ENCODE measurements at places on chromosomes 5 and 9.

GRCh38 chr5:157650991-157651611, 1.1 kb downstream of the SOX30 start:
- no peak overlapping the region for H3K27ac ChIP-seq
- peaks cover 14% of the 10 kb centered on the region for H3K36me3 ChIP-seq
- DNase-seq = no peak
- H3K4me1 ChIP-seq = peaks cover 10% of the 10 kb centered on the region
- H3K4me3 ChIP-seq = peak overlapping the region; percentile 68
- no peaks in the 10 kb centered on the region for H3K27me3 ChIP-seq

DNA sequence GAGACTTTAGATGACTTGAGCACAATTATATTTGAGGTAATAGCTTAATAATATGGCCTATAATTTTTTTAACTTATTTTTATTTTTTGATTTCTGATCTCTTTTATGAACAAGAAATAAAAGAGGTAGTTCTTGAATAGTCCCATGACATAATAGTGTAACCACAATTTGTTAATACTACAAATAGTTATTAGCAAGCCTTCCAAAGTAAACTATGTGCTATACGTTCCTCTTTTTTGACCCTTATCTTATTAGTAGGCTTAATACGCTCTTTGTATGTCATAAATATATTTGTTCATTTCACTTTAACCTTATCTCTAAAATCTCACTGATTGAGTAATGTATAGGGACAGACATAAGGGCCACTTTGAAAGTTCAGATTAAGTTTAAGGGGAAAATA, 78.7 kb upstream of the NR4A3 start:
- no peak for DNase-seq
- no peak overlapping the region for H3K27ac ChIP-seq
- no peaks in the 10 kb centered on the region for H3K27me3 ChIP-seq
- no peak overlapping the region for H3K4me3 ChIP-seq

- peaks cover 3% of the 10 kb centered on the region for H3K27me3 ChIP-seq
- H3K36me3 ChIP-seq = peaks cover 8% of the 10 kb centered on the region
- H3K4me3 ChIP-seq = peak overlapping the region; percentile 57
- H3K27ac ChIP-seq = no peak overlapping the region
- no peak for DNase-seq
- H3K4me1 ChIP-seq = peaks cover 36% of the 10 kb centered on the region
Measured at GRCh38 chr5:54517174-54517511, 416 bp upstream of the SNX18 start.

DNA sequence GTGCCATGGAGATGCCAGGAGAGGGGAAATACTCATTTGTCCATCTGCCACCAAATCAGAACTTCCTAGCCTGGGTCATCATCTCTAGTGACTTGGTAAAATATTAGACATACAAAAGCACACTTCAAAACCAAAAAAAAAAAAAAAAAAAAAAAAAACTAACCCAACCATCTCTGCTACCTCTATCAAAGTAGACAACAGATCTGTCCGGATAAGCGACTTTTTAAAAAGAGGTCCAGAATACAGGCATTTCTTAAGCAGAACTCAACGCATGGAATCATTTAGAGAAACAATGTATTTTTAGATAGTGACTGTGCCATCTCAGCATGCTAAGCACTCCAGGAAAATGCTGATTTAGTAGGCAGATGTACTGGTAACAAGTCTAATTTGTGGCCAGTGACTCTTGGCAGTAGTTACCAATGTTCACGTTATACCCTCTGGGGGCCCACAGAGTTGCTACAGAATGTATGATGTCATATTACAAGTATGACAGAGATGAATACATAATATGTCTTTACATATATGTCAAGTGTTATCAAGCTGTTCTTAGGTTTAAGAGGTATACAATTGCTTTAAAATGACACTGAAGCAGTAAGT, 107.8 kb downstream of the SMIM23 start:
- no peak for DNase-seq
- H3K4me1 ChIP-seq = peaks cover 37% of the 10 kb centered on the region

GRCh38 chr5:35811108-35811741, 45.5 kb upstream of the IL7R start:
- H3K4me1 ChIP-seq = peaks cover 64% of the 10 kb centered on the region
- peak overlapping the region; percentile 88 for H3K27ac ChIP-seq
- H3K36me3 ChIP-seq = peaks cover 15% of the 10 kb centered on the region
- H3K27me3 ChIP-seq = no peaks in the 10 kb centered on the region

DNA sequence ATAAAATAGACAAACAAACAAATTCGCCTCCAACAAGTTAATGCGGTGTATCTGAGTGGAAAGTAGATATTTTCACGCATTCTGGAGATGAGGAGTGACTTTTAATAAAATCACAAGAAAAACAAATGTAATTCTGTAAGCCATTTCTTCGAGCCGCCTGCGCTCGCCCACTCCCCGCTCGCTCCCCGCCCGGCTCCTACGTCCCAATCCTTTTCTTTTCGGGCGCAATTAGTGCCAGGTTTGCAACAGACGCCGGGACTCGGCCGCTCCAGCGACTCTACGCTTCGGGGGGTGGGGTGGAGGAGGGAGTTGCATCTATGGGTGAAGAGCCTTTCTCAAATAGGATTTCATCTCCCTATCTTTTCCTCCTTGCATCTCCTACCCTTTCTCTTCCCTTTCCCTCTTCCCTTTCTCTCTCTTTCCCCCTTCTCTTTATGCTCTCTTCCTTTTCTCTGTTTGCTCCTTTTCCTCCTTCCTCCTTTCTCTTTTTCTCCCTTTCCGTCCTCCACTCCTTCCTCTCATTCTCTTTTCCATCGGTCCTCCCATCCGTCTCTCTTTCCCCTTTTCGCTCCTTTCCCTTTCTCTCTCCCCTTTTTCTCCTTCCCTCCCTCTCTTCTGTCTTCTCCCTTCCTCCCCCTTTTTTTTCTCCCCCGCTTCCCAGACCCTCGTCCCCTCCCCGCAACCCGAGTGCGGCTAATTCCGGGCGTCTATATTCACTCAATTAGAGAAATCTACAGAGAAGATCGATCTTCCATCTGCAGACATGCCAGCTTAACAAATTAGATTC, 6.1 kb upstream of the OTP start:
- H3K27ac ChIP-seq = no peak overlapping the region
- no peak for DNase-seq
- peaks cover 82% of the 10 kb centered on the region for H3K27me3 ChIP-seq
- H3K36me3 ChIP-seq = peaks cover 5% of the 10 kb centered on the region

DNA sequence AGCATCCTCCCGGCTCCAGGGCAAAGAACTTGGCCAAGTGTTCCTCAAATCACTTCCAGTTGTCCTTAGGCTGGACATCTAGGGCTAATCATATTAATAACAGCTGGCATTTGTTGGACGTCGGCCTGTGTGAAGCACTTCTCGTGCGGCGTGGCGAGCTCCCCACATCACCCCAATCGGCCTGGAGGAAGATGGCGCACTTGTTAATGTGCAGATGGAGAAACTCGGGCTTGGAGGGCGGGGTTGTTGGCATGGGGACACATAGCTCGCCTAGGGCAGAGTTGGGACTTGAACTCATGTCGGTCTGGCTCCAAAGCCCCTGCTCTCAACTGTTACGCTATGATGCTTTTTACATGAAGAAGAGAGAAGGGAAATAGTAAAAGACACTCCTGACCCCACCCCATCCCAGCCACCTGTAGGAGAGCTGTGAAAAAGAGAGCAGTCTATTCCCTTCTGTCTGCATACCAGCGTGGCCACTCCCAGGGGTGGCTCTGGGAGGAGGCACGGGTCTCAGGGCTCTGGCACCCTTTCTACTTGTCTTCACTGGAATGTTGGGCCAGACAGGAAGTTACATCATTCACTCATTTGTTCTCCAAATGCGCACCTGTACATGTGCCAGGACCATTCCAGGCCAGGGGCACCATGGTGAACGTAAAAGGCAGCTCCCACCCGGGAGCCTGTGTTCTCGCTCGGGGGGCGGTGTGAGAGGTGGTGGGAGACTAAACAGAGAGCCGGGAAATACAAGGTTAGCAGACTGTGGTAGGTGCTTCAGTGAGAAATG, 12.8 kb upstream of the NUP214 start:
- H3K27me3 ChIP-seq = no peaks in the 10 kb centered on the region
- H3K36me3 ChIP-seq = no peaks in the 10 kb centered on the region
- no peak overlapping the region for H3K4me3 ChIP-seq
- H3K4me1 ChIP-seq = no peaks in the 10 kb centered on the region
- DNase-seq = no peak
